T47D (cell line): ENCODE measurements at places on chromosomes 12 and 14.

GRCh38 chr12:7016958-7017571 is 1.2 kb downstream of the LPCAT3 start:
- DNase-seq, result no peak

DNA sequence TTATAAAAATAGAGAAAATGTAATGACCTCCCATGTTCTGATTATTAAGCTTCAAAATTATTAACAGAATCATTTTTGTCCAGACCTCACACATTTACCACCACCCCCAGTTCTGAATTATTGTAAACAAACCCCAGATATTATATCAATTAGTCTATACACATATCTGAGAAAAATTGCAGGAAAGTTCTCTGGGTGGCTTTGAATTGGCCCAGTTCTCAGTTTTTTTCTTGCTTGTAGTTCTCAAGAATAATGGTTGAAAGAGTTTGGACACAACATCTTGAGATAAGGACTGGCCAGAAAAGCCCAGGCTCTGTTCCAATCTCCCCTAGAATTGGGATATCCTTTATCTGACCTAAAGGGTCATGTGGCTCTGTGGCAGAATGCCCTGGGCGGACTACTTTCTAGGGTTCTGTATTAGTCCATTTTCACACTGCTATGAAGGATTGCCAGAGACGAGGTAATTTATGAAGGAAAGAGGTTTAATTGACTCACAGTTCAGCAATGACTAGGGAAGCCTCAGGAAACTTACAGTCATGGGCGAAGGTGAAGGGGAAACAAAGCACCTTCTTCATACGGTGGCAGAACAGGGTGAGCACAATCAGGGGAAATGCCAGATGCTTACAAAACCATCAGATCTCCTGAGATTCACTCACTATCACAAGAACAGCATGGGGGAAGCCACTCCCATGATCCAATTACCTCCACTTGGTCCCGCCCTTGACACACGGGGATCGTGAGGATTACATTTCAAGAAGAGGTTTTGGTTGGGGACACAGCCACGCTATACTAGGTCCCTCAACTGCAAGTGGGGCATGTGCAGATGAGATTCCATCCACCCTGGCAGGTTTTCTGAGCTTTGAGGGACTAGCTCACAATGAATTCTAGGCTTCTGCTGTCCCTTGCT is 1504.6 kb upstream of the FLRT2 start:
- DNase-seq, result no peak

- no peak for DNase-seq
Observed at GRCh38 chr14:69047255-69047654, 68.2 kb upstream of the ACTN1 start.

GRCh38 chr14:88995437-88996198 is 171.2 kb downstream of the TTC8 start:
- no peak for DNase-seq

DNA sequence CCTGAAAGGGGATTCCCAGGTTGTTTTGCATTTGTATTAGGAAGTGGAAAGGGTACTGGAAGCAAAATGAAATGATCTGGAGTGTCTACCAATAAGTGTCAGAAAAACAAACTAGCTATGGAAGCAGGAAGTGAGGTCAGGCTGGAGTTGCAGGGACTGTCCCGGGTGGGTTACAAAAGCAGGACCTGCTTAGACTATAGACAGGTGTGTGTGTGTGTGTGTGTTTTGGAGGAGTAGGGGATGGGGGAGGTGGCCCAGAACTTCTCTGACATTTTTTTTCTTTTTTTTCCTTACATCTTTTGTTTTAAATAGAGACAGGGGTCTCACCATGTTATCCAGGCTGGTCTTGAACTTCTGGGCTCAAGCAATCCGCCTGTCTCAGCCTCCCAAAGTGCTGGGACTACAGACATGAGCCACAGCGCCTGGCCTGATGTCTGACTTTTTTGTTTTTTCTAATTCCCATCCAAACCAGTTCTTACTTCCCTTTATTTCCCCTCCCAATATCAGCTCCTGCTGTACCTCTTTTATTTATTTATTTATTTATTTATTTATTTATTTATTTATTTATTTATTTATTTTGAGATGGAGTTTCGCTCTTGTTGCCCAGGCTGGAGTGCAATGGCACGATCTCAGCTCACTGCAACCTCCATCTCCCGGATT is 512 bp upstream of the RND1 start:
- no peak for DNase-seq

DNA sequence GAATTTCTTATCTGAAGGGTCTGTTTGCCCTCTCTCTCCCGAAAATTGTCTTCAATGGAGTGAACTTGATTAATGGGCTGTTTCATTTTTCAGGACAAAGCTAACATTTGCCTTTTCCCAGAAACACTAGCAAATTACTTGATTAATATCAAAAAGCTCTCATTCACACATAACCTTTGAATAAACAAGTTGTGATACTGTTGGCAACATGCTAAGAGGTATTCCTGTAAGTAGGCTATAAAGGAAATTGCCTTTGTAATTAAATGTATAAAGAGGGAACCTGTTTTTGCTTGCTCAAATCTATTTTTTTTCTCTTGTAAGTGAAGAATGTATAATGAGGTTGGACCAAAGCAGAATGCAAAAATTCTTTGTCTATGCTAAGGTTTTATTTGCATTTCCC is 457.2 kb downstream of the TMTC2 start:
- DNase-seq, result no peak

GRCh38 chr12:76197283-76197682 is 112.8 kb upstream of the NAP1L1 start:
- DNase-seq, result no peak

- no peak for DNase-seq
Observed at GRCh38 chr12:31288381-31288780, 37.6 kb downstream of the SINHCAF start.

DNA sequence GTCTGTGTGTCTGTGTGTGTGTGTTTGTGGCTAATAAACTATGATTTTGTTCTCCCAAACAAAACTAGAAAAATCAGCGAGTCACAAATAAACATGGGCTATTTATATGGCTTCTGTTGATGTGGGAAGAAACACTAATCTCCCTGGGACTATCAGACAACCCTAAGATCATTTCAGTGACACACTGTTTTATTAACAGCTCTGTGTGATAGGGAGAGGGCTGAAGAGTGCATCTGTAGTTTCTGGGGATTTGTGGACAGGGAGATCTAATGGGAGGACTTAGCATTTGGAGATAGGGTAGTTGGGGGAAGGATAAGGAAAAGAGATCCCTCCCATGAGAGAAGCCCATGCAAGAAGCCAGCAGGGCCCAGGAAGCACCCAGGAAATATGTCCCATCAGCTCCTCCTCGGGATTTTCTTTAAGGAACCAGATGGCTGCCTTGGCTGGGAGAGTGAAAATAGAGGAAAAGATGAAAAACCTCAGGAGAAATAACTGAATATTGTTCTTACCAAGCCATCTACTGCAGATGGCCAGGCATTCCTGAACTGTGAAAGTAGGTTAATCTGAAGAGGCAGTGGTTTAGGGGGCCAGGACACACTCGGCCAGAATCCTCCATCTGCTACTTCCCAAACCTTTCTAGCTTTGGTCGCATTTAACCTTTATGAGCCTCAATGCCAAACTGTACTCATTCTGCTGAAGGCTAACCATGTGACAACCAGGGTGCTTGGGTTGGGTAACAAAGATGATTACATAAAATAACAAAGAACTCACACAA is 253.4 kb downstream of the BTG1 start:
- DNase-seq, result no peak

DNA sequence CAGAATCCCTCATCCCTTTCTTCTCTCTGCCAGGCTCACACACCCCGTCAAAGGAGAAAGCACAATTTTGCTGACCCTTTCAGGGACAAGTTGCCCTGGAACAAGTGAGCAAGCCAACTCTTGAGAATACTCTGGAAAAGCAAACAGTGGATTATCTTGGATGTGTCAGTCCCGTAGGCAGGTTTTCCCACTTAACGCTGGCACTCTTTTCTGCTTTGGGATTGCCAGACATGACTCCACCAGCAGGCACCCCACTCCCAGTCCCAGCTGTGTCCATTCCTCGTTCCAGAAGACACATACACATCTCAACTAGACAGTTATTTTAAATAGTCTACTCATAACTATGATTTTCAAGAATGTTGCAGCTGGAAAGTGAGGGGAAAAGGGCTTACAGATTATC is 145.5 kb upstream of the CDKN3 start:
- peak; percentile 92 for DNase-seq

GRCh38 chr14:103539056-103539825 is 10.2 kb downstream of the TRMT61A start:
- DNase-seq, result no peak

- no peak for DNase-seq
Observed at GRCh38 chr14:87492561-87492960, 500.4 kb downstream of the GALC start.

GRCh38 chr12:101750152-101750551 is 10.9 kb upstream of the SYCP3 start:
- DNase-seq, result no peak

GRCh38 chr14:70086685-70087379 is 101.9 kb downstream of the SLC8A3 start:
- peak; percentile 39 for DNase-seq

DNA sequence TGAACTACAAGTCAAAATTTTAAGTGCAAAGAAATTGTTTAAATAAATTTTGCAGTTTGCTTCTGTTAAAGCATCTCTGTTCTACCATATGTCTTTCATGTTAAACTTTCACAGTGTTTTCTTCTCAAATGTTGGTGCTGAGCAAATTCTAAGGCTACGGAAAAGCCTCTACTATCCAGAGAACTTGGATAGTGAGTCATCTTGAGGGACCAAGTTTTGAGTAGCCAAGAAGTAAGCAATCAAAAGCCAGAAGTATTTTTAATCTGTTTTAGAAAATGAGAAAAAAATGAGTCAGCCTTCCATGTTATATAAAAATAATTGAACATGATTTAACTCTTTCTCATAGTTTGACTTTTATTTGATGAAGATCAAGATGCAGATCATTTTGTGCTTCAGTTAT is 3.3 kb downstream of the BRMS1L start:
- no peak for DNase-seq

GRCh38 chr12:91722072-91722471 is 423.6 kb downstream of the BTG1 start:
- DNase-seq, result no peak

- no peak for DNase-seq
Observed at GRCh38 chr12:12350868-12351463, 924 bp upstream of the MANSC1 start.

- no peak for DNase-seq
Observed at GRCh38 chr12:95253386-95253785, 35.8 kb downstream of the VEZT start.

DNA sequence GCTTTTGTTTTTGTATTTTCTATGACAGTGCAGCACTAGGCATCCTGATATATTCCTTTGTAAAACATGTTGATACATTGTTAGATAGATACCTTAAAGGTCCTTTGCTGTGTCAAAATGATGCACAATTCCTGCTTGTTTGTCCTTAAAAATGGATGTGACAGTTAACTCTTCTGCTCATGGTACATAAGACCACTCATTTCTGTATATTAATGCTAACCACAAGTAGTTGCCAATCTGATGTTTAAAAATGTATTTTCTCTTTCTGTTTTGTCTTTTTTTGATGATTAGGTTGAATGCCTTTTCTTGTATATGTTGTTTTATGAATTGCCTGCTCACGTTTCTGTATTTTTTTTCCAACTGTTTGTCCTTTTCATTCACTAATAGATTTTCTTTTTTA is 35.1 kb downstream of the ATF7IP start:
- DNase-seq, result no peak

DNA sequence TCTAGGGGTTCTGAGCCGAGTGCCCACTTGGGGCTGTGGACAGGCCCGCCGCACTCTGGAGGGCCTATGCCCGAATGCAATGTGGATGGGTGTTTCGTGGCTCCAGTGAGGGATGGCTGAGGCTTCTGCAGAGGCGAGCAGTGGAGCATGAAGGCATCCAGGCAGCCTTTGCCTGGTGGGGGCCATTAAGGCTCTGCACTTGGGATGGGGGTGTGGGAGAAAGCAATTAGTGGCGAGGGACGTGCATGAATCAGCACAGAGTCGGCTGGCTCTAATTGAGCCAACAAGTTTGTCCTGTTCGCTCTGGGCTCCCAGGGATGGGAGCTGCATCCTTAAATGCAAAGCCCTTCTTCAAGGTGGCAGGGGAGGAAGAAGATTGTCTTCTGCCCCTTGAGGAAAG is 346.9 kb upstream of the FKBP4 start:
- DNase-seq, result no peak

- DNase-seq, result no peak
Observed at GRCh38 chr14:64253672-64254071, 40.5 kb downstream of the ESR2 start.

DNA sequence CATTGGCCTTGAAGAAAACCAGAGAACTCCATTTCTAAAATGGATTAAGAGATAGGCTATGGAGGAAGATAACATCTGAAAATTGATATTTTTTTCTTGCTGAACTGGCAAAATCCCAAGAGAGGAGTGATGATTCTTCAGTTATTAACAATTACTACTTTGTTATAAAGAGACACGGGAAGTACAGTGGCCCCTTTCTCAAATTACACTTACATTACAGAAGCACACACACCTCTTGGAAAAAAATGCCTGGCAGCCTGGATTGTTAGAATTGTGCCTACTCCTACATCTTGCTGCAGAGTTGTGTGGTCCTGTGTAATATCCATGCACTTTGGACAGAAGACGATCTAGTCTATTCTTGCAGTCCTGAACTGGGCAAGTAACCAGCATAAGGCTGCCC is 71.7 kb downstream of the TGFB3 start:
- no peak for DNase-seq

GRCh38 chr12:15538881-15539280 is 216.6 kb downstream of the PTPRO start:
- DNase-seq, result no peak

- no peak for DNase-seq
Observed at GRCh38 chr14:74568380-74568649, 43.7 kb downstream of the LTBP2 start.

DNA sequence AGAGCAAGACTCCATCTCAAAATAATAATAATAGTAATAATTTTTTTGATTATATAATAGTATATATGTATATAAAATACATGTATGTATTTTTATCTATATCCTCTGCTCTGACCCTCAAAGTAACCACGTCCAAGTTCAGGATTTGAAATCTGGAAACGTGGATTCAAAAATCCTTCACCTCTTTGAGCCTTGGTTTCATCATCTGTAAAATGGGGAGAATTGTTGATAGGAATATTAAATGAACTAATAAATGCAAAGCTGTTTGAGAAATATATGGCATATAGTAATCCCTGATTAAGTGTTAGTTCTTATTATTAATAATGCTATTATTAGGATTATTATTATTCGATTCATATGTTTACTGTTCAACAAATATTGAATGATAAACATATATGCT is 2.6 kb downstream of the P2RX7 start:
- no peak for DNase-seq
